Adipocyte (in vitro differentiated cells): ENCODE measurements at places on chromosomes 13 and 19.

DNA sequence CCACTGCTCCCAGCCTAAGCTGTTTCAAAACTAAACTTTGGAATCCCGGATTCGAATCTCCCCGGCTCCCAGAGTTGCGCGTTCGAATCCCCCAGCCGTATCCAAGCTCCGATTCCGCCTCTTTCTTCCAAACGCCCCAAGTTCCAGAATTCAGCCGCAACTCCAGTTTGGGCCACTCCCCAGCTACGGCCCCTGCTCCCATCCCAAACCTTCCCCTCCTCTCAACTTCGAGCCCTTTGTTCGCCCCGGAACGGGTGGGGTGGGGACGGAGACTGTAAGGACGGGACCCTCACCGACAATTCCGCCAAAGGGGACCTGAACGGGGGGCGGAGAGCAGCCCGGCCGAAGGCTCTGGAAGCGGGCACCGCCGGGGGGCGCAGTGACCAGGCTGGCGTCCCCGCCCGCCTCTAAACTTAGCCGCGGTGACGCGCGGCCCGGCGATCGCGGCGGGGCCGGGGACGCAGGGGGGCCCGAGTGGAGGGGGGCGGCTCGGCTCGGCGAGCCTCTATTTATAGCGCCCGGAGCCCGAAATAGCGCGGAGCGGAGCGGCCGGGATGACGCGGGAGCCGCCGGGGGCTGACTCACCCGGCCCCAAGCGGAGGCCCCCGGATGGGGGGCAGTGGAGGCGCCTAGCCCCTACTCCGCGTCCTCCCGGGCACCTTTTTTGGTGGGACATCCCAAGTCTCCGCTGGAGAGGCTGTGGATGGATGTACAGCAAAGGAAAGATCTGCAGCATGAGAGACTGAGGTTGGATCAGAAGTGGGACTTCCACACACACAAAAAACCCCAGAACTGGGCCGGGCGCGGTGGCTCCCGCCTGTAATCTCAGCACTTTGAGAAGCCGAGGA is 4.9 kb upstream of the ERCC1 start:
- peak; percentile 90 for DNase-seq

DNA sequence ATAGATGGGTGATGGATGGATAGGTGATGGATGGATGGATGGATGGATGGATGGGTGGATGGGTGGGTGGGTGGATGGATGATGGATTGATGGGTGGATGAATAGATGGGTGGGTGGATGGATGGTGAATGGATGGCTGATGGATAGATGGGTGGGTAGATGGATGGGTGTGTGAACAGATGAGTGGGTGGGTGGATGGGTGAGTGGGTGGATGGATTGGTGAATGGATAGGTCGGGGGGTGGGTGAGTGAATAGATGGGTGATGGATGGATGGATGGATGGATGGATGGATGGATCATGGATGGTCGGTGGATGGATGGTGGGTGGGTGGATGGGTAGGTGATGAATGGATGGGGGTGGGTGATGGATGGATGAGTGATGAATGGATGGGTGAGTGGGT is 3.5 kb downstream of the SMIM24 start:
- DNase-seq = no peak

DNA sequence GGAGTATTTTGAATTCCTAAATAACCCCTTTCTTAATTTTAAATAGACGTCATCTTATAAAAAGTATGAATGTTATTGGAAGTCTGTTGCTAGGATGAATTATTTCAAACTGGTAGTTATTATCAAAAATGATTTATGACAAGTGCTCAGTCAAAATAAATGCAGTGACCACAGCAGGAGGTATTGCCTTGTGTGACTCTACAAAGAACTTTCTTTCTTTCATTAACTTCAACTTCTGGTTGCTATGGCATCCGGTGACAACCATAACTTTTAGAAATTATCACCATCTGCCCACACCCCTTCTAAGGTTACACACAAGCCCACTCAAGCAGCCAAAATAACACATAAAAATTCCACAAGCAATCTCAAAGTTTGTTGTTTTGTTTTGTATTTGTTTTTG is 189.9 kb downstream of the DACH1 start:
- DNase-seq = no peak

DNA sequence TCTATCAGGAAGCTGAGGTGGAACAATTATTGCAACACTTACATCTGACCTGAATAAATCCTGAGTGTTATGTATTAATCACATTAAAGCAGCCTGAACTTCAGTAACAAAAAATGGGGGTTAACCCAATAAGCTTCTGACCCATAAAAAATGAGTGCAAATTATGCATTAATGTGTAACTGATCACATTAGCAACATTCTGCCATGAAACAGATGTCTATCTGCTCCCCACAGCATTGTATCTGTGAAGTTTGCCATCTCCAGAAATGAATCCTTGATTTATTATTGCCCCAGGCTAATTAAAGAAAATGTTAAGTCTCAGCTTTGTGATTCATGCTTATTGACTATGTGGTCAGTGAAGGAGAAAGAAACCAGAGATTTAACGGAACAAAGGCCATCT is 304.9 kb downstream of the PCDH20 start:
- DNase-seq = no peak

DNA sequence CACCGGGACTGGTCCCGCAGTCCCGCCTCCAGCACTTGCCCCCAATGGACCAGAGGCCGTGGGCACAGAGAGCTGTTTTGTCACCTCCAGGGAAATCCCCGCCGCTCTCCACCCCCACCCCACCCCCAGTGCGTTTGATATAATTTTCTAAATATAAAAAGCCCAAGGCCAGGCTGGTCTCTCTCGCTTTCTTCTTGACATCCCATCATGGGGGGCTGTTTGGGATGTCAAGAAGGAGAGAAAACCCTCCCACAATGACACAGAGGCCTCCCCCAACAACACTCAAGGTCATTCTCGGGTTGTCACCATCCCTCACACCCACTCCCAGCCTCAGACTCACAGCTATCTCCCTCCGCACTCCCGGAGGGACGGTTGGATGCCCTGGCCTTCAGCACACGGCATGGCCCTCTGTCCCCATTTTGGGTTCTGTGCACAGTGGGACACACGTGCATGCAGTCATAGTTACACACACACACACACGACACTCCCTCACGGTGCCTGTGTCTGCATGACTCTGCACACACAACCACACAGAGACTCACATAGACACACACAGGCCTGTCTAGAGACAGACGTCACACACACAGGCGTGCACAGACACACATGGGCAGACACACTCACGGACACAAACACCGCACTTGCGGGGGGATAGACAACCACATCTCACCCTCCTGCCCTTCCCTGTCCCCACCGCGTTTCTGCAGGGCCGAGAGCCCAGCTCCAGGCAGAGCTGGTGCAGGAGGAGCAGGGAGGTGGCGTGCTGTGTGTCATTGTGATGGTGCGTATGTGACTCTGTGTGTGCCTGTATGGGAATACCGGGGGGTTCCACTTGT is 4.8 kb upstream of the NFIC start:
- DNase-seq = no peak

GRCh38 chr19:4660993-4661392 is 9.1 kb downstream of the MYDGF start:
- no peak for DNase-seq

- DNase-seq = no peak
Measured at GRCh38 chr19:41335467-41335866, 18.3 kb downstream of the TGFB1 start.

DNA sequence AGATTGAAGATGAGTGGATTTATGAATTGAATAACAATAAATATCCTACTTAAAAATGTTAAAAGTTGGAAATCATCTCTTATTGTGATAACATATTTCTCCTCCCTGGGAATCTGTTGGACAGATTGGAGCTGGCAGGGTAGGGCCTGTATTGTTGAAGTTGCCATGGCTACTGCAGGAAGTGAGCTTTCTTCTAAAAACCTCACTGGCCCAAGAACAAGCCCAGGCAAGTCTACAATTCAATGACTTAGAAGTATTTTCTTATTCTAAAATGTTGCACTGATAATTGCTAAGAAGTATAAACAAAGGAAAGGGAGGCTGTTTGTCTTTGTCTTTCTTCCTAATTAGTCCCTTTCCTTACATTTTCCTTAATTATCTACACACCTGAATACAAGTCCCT is 112.1 kb downstream of the DLEU7 start:
- peak; percentile 56 for DNase-seq

GRCh38 chr19:1112268-1113029 is 8.7 kb downstream of the GPX4 start:
- DNase-seq = peak; percentile 34

DNA sequence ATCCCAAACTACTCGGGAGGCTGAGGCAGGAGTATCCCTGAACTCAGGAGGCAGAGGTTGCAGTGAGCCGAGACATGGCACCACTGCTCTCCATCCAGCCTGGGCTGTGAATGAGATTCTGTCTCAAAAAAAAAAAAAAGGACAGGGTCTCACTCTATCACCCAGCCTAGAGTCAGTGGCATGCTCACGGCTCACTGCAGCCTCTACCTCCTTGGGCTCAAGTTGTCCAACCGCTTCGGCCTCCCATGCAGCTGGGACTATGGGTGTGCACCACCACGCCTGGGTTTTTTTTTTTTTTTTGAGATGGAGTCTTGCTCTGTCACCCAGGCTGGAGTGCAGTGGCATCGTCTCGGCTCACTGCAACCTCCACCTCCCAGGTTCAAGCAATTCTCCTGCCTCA is 14.6 kb downstream of the MKNK2 start:
- no peak for DNase-seq

DNA sequence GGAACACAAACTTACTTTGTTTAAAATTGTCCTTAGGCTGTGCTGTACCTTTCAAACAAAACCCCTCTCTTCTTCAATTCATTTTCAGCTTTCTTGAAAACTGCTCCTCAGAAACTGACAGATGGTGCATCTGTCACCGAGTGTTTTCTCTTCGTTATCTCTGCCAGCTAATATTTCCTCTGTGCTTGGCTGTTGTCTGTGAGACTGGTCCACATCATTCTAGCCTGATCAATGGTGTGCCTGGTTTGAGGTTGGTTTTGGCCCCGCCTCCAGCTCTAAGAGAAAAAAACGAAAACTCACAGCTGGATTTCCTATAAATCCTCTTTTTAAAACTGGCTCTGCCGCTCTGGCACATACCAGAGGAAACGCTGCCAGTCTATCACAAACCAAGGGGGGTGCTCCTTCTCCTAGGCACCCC is 79.7 kb downstream of the STARD13 start:
- no peak for DNase-seq

- DNase-seq = peak; percentile 92
Measured at GRCh38 chr19:46860846-46861690, at the start of gene ARHGAP35. Gene ARHGAP35, plus strand, starts transcription at chr19:46860997. Its CDS starts 57,679 bp downstream, at chr19:46918676.

GRCh38 chr13:35784286-35784951 is 307.9 kb upstream of the MAB21L1 start:
- no peak for DNase-seq

GRCh38 chr19:39544911-39545310 is 5.0 kb upstream of the EID2 start:
- DNase-seq = no peak

DNA sequence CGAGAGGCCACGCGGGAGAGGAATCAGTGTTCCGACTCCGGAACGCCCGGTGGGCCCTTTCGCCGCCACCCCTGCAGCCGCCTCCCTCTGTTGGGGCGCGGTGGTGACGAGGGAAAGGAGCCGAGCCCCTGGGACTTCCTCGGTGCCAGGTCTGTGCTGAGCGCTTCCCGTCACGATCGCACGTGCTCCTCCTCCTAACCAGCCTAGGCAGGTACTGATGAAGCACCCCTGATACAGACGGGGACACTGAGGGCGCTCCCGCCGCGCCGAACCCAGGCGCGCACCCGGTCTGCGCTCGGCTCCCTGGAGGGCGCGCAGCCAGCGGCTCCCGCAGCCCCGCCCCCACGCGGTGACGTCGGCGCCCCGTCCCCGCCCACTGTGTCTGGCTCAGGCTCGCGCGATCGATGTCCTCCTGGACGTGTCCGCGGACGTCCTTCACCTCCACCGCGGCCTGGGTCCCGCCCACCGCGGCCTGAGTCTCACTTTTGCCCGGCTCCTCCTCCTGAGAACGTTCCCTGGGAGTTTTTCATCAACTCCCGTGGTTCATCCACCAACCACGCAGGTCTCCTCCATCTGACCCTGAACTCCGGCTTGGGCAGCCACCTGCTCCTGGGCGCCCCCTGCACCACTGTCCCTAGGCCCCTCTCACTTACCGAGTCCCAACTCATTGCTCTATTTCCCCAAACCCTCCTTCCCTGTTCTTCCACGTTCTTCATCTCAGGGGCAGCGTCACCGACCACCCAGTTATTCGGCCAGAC is 2.6 kb upstream of the KLK15 start:
- DNase-seq = peak; percentile 75

GRCh38 chr19:11570039-11570462 is 7.4 kb downstream of the ACP5 start:
- no peak for DNase-seq

- DNase-seq = peak; percentile 51
Measured at GRCh38 chr13:24068472-24068871, 92.0 kb upstream of the SPATA13 start.

DNA sequence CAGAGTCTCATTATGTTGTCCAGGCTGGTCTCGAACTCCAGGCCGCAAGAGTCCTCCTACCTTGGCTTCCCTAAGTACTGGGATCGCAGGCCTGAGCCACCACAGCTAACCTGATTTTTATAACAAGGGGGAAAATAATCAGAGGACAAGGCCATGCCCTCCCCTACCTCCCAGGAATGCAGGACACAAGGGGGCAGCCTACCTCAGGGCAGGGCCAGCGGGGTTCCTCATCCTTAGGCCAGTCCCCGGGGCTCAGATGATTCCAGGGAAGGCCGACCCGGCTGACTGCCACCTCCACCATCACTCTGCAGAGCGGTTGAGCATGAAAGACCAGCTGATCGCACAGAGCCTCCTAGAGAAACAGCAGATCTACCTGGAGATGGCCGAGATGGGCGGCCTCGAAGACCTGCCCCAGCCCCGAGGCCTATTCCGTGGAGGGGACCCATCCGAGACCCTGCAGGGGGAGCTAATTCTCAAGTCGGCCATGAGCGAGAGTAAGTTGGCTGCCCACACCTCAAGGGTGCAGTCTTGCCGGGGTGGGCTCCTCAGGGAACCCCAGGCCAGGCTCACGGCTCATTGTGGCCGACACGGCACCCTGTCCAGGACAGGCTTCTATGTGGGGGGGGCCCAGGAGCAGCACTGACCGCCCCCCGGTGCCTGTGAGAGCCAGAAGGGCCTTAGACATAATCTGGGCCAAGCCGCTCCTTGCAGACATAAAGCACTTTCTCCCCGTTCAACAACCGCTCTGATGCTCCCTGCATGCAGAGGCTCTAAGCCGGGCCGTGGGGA is 26.8 kb downstream of the PEX11G start:
- no peak for DNase-seq

GRCh38 chr19:51751655-51752054 is at the start of gene FPR1:
Gene FPR1, minus strand, starts transcription at chr19:51751878. Its CDS starts 4,884 bp downstream, at chr19:51746994.
- no peak for DNase-seq

GRCh38 chr13:66556306-66556705 is 673.8 kb downstream of the PCDH9 start:
- DNase-seq = no peak

GRCh38 chr13:45951724-45952123 is 100.2 kb upstream of the SIAH3 start:
- DNase-seq = peak; percentile 8

DNA sequence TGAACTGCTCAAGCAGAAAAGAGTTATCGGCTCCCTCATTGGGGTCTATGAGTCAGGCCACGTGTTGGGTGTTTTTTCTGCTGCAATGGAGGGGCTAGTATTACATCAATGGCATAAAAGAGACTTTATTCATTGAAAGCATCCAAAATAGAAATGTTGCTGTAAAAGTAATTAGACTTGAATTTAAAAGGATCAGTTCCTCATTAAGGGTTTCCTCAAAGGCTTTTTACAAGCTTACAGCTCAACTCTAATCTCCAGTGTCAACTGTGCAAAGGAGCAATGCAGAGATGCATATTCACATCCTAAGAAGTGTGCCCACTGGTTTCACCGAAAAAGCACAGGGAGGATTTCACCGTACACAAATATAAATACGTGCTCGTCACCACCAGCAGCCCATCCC is 300.3 kb downstream of the FOXO1 start:
- DNase-seq = no peak
